Mucosa of descending colon (tissue), 3 donors: ENCODE measurements at places on chromosomes 16 and 17. TPM values are rescaled to one million over a fixed set of nuclear protein-coding genes. Genes with fewer than 3 reads are reported as not detected.

NOXO1 gene
- 39.9 TPM for total RNA-seq

GRCh38 chr17:45394091-45394490, 38.6 kb downstream of the ARHGAP27 start:
- DNase-seq, result no peak

KIF2B gene
- total RNA-seq, result not detected

DNA sequence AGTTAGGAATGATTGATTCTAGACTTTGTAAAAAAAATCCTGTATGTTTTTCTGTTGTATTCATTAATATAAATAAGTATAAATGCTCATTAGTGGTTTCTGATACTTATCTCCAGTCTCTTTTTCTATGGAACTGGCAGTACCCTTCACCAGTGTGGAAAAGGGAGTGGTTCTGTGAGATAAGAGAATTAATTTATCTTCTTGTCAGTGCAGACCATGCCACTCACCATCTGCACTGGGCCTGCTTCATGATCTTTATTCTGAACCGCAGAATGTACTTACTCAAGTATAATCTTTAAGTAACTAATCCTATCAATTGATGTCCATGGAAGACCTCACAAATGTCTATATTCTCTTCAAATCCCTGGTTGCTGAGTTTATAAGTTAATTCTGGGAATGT, 836.1 kb upstream of the CDH8 start:
- DNase-seq, result no peak

- DNase-seq, result no peak
Measured at GRCh38 chr16:87451563-87452210, 41.1 kb downstream of the ZCCHC14 start.

SSTR5 gene
- not detected for total RNA-seq

DNA sequence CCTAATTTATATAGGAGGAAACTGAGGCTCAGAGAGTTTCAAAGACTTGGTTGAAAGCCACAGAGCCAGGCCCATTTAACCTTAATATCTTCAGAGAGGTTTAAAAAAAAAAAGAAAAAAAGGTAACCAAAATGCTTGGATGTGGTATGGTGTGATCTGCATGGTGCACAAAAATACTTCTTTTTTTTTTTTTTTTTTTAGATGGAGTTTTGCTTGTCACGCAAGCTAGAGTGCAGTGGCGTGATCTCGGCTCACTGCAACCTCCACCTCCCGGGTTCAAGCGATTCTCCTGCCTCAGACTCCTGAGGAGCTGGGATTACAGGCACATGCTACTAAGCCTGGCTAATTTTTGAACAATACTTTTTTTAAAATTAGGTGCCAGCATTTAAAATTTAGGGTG, 101.8 kb downstream of the XYLT1 start:
- no peak for DNase-seq

KLHL10 gene
- not detected for total RNA-seq
